Natural killer cell (primary cell): ENCODE measurements at places on chromosomes 7 and 10. TPM values are rescaled to one million over a fixed set of nuclear protein-coding genes. Genes with fewer than 3 reads are reported as not detected.

Gene FBH1
- total RNA-seq, result 49.3 TPM

Gene ARMH3
- 35.4 TPM for total RNA-seq

Gene GRM3
- total RNA-seq, result not detected

Gene ADAMTS14
- total RNA-seq, result 0.70 TPM

GRCh38 chr10:115300080-115300479 is 206.9 kb downstream of the ATRNL1 start:
- H3K36me3 ChIP-seq, result no peaks in the 10 kb centered on the region
- no peak for DNase-seq
- H3K27me3 ChIP-seq, result no peaks in the 10 kb centered on the region
- H3K4me1 ChIP-seq, result no peaks in the 10 kb centered on the region

DNA sequence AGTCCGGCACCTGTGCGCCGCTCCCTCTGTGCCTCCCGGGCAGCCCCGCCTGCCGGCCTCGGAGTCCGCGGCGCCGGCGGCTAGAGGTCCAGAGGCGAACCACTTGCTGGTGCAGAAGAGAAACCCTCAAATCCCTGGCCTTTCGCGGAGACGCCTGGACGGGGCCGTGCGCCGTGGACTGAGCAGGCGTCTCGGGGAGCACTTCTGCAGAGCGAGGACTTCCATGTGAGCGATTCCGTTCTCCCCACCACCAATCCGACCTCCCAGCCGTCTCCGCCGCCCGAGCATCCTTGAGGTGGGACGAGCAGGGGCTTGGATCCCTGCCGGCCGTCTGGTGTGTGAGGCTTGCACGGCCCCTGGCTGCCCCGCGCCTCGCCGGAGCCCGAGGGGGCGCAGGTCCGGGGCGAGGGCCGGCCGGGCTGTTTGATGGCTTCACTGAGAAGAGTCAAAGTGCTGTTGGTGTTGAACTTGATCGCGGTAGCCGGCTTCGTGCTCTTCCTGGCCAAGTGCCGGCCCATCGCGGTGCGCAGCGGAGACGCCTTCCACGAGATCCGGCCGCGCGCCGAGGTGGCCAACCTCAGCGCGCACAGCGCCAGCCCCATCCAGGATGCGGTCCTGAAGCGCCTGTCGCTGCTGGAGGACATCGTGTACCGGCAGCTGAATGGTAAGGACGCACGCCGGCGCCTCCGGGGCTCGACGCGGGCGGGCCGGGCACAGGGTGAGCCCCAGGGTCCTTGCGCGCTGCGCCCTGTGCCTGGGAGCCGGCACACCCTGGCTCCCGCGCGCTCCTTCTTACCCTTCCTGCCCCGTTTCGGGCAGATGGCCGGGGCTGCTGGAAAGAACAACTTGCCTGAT is 660 bp downstream of the GALNT17 start:
- no peaks in the 10 kb centered on the region for H3K36me3 ChIP-seq
- no peaks in the 10 kb centered on the region for H3K4me1 ChIP-seq
- H3K27me3 ChIP-seq, result peaks cover 2% of the 10 kb centered on the region
- DNase-seq, result no peak
- no peak overlapping the region for H3K4me3 ChIP-seq

DNA sequence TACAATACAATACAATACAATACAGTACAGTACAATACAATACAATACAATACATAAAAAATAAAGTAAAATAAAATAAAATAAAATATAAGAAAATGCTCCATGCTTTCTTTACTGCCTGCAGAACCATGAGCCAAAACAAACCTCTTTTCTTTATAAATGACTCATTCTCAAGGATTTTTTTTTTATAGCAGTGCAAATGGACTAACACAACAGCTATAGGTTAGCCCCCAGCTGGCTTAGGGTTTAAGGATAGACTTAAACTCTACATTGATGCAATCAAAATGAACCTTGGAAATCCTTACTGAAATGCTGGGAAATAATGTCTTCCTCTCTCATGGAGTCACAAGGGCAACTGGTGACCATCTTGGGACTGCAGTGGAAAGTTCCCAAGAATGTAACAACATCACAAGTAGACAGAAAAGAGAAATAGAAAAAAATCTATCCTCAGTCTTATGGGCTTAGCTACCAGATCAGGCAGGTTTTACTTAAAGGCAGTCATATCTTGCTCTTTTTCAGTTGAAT is 348.9 kb downstream of the ARL4A start:
- no peak for DNase-seq
- no peak overlapping the region for H3K27ac ChIP-seq
- no peak overlapping the region for H3K4me3 ChIP-seq
- no peaks in the 10 kb centered on the region for H3K4me1 ChIP-seq

DNA sequence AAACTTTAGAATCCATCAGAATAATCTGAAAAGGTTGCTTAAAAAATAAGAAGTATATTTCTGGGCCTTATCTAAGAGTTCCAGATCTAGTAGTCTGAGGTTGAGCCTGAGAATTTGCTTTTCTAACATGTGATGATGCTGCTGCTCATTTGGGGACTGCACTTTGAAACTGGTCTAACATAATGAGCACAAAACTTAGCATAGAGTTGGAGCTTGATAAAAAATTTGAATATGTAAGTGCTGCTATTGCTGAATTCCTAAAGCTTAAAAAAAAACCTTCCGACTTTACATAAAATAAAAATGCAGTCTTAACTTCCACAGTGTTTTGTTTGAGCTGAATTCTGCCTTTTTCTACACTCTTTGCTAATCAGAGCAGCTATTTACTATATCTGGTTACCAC is 48.8 kb downstream of the GLCCI1 start:
- peaks cover 11% of the 10 kb centered on the region for H3K4me1 ChIP-seq
- H3K27me3 ChIP-seq, result no peaks in the 10 kb centered on the region
- peaks cover 10% of the 10 kb centered on the region for H3K36me3 ChIP-seq
- no peak overlapping the region for H3K27ac ChIP-seq
- no peak overlapping the region for H3K4me3 ChIP-seq
